ENCODE measurements at places on chromosomes 13 and 19. TPM values are rescaled to one million over a fixed set of nuclear protein-coding genes. Genes with fewer than 3 reads are reported as not detected.

DNA sequence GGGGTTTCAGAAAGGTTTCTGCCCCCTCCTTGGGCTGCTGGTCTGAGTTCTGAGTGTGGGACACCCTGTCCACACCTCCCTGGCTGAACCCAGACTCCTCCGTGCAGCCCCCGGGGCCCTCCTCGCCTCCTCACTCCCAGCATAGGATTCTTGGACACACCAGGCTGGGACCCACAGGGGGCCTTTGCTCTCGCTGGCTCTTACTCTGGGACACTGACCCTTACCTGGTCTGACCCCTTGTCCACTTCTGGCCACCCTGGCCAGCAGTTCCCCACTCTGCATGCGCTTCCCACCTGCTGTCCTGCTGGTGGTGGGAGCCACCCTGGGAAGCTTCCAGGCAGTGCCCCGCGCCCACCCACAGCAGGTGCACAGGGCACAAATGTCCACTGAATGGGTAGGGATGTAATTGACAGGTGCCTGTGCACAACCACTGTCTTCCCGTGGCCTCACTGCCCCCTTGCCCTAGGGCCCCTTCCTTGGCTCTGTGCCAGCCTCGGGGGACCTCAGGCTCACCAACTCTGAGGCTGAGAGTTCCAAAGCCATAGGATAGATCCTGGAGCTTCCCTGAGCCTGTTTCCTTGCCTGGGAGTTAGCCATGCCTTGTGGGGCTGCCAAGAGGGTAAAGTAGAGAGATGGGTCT is 7.0 kb upstream of the SLC25A42 start:
- no peak for DNase-seq

DNA sequence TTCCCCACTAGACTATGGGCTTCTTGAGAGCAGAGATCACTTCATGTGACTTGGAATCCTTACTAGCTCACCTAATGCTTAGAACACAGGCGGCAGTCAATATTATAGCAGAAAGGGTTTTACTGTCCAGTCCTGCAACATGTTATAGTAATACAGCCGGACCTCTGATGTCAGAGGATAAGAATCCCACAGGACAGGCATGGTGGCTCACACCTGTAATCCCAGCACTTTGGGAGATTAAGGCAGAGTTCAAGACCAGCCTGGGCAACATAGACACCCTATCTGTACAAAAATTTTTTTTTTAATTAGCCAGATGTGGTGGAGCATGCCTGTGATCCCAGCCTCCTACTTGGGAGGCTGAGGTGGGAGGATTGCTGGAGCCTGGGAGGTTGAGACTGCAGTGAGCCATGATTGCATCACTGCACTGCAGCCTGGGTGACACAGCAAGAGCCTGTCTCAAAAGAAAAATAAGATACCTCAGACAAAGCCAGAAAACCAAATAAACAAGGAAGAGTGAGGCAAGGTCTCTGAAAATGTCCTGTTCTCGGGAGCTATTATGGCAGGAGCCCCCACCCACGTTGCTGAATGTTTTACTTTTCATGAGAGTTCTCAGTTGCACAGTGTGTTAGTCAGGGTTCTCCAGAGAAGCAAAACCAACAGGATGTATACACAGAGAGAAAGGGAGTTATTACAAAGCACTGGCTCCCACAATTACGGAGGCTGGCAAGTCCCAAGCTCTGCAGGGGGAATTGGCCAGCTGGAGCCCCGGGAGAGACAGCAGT is 100.8 kb downstream of the UBL3 start:
- no peak for DNase-seq

DNA sequence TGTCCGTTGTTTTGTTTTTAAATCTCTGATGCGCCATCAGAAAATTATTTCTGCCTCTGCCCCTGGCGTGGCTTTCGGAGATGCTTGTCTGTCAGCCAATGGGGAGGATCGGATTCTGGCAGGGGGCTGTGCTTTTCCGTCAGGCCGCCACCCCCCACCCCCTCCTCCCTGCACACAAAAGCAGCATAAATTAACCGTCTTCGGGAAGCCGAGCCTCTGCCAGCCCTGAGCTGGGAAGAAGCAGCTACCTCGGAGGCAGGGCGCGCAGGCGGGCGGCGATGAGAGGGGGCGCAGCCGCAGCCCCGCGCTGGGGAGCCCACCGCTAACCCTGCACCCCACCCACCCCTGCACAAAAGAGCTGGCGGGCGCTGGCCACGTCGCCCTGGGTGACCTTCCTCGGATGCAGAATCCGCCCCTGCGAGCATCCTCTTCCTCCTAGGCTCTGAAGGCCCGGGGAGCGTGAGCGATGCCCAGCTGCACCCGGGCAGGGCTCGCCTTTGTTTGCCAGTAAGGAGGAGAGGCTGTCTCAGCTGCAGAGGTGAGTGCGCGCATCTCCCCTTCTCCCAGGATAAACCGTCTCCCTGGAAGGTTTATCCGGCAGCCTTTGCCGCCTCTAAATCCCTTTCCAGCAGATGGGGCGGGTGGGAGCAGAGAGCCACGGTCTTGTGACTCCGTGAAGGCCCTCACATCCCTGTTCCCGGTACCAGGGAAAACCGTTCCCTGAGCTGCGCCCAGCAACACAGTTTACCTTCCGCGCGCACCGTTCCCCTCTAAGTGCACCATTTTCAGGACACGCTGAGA is at the start of gene ATCAY:
Gene ATCAY (plus strand): TSS at position 215 of the 801 bp plus-strand sequence. CDS start 5,083 bp downstream, outside the sequence.
- no peak for DNase-seq

GRCh38 chr13:32309312-32310133 is 5.6 kb downstream of the ZAR1L start:
- no peak for DNase-seq

DNA sequence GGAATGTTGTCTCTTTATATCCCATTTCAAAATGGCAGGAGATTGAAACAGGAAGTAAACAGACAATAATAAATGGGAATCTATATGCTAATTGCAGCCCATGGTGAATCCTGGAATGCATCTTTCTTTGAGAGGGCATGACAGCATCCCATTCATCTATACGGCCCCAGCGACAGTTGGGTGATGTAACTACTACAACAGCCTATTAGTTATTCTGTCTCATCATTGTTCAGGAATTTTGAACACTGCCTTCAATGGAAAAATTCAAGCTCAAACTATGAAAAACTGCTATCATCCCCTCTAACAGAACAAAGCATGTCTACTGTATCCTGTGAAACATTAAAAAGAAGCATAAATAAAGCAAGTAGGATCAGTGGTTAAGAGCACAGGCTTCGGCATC is 262.1 kb downstream of the DCT start:
- DNase-seq = no peak

- DNase-seq = no peak
These were observed 5.4 kb downstream of the LMTK3 start for GRCh38 chr19:48506138-48506733.

GRCh38 chr13:76023652-76024051 is 387.5 kb downstream of the LMO7 start:
- no peak for DNase-seq

The ZNF793 gene
- total RNA-seq = 5.3 TPM

The CD70 gene
- 0.40 TPM for total RNA-seq

The SIGLEC5 gene
- total RNA-seq = 2.2 TPM
